ENCODE measurements at places on chromosomes 2 and 18.
A peak's percentile ranks its signal among the peaks of the same experiment; 100 is the strongest.

DNA sequence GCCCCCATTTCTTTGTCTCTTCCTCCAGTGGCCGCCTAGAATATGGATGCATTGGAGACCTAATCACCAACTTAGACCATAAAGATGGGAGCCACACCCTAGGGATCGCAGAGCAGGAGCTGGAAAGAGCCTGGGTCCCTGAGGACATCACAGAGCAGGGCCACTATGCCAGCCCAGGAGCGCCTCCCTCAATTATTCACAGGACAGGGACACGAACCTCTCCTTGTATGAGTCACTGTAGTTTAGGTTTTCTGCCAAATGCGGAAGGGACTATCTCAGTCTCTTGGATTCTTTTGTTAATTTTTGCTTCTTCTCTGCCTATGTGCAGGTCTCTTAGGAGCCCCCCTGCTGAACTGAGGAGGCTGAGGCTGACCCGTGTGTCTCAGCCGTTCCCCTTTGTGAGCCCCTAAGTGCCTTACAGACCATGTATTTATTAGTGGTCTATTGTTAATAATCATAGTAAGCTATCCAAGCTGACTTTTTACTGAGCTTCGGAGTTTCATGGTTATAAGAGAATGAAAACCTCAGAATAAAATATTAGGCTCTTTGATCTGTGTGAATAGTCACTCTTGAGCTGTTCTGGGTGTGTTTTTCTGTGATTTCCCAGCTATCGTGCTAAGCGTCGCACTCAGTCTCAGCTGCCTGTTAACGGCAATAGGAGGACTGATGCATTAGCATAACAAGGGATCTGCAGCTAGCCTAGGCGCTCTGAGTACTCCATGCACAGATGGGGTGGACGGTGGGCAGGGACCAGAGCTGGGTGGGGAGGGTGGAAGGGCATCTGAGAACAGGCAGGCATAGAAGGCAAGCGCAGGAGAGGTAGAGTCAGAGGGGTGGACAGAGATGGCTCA is 12.7 kb upstream of the PTPN4 start:
- no peak for DNase-seq

DNA sequence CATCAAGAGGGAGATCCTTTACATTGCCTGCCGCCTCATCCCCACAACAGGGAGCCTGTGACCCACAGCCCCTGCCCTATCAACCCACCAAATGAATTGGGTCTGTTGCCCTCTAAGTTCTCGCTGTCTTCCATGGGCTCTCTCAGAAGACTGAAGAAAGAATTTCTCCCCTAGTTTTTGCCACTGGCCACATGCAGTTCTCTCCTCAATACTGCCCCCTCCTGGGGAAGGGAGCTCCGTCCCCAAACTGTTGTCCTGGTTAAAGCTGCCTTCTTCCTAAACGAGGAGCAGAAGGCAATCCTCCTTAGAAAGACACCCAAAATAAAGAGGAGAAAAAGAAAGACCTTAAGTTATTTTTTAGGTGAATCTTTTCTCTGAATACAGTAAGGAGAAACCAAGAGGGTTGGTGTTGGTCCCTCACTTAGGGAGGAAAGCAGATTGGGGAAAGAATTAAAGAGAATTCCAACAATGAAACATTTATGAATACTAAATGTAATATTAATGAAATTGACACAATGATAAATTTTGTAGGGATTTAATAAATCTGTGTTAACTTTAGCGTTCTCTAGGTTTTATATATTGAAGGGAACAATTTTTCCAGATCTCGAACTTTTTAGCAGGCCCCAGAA is 31.1 kb upstream of the SATB2 start:
- peak; percentile 39 for DNase-seq

GRCh38 chr2:218002143-218002844 is 501 bp downstream of the TNS1 start:
- DNase-seq = no peak

DNA sequence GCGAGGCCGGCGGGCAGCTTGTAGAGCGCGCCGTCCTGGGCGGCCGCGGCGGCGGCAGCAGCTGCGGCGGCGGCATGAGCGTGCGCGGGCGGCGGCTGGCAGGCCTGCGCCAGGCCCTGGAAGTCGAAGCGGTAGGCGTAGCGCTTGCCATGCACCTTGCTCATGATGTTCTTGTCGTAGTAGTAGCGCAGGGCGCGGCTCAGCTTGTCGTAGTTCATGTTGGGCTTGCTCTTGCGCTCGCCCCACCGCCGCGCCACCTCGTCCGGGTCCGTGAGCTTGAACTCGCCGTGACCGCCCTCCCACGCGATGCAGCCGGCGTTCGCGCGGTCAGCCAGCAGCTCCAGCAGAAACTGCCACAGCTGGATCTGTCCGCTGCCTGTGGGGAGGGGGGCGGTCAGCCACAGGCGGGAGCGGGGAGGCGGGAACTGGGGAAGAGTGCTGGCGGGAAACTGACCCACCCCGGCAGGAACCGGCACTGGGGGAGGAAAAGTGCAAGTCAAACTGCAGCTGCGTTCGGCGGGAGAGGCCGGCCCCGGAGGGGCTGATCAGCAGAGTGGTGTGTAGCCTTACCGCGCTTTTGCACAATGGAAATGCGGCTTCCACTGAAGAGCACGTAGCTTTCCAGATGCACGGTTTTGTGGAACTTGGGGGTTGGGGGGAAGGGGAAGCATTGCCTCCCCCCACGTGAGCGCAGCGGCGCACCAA is 3.0 kb downstream of the FEV start:
- no peak for DNase-seq

DNA sequence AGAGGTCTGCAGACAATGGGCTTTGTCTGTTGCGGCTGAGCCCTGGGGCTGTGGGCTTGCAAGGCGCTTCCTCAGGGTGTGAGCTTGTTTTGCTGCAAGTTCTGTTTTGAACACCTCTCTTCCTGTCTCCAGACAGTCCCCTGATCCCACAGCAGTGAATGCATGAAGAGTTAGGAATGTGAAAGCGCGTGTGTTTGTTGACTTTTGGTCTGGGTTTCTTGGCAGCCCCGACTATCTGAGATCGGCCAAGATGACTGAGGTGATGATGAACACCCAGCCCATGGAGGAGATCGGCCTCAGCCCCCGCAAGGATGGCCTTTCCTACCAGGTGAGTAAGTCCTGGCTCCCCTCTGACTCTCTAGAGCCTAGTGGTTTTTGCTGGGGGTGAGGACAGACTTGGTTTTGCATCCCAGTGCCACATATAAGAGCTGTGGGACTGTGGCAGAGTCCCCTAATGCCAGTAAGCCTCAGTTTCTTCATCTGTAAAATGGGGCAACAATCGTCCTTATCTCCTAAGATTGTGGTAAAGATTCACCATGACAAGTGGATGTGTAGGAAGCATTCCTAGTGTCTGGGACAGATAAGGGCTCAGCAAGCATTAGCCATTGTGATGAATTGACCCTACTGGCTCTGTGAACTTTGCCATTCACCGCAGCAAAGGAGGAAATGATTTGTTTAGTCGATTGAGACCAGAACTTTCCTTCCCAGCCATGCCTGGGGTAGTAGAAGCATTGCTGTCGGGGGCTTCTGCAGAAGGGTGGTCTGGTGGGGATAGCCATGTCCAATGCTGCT is 3.0 kb downstream of the LBH start:
- DNase-seq = no peak

GRCh38 chr2:206520450-206520849 is 77.1 kb downstream of the ADAM23 start:
- DNase-seq = no peak

DNA sequence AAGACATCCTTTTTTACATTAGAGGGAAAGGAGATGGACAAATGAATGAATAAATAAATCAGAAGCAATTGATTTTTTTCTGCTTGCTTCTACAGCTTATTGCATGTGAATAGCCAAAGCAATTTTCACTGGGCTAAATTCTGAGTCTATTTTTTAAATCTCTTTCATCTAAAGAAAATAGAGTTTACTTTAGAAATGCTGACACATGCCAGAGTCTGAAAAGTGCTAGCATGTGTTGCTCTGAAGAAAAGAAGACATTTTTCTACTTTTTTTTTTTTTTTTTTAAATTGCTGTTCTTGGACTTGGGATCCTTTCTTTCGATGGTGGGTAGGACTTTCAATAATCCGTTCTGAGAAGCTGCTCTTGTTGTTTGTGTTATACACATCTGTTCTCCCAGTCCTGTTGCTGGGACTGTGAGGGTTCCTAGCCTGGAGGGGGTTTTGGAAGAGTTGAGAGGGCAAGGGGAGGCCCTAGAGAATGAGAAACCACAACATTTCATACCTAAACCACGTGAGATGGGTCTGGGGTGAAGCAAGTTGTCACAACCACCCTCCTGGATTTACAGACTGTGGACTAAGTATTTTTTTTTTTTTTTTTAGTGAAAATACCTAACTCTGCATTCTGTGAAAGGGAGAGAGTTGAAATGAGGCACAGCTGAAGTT is 193.5 kb downstream of the PRKCE start:
- DNase-seq = no peak

- DNase-seq = no peak
These were observed 326.3 kb downstream of the TSN start for GRCh38 chr2:122081751-122082150.

GRCh38 chr18:48295586-48296311 is 113.4 kb downstream of the ZBTB7C start:
- DNase-seq = no peak

- DNase-seq = no peak
These were observed 147.6 kb upstream of the CAB39 start for GRCh38 chr2:230564805-230565779.

- no peak for DNase-seq
These were observed 13.2 kb upstream of the HES6 start for GRCh38 chr2:238252766-238253630.

DNA sequence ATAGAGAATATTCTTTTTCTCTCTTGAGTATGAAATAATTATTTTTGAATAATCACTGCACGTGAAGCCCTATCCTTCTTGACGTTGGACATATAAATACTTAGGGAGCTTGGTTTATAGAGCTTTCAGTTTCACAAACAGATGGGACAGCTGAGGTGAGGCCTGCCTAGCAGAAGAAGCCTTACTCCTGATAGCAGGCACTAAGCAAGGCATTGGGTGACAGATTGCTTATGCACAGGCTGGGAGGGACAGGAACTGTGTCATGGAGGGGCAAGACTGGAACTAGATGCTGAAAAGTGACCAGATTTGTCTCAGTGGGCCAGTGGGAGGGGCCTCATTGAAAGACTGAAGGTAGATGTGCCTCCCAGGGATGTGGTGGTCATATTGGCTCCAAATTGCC is 220.8 kb downstream of the NEDD4L start:
- DNase-seq = no peak

DNA sequence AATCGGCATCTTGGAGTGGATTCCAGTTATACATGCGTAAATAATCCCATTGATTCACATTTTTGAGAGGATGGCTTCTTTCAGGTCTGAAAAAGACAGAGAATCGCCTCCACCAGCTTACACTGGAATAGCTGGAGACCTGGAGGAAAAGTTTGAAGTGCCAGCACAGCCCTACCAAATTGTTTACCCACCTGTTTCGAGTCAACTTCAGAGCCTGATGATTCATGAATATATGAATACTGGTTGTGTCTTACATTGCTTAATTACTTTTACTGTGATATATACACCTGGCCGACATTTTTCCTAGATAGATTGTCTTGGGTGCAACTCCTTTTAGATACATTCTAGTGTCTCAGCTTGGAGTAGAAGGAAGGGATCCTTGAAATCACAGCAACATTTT is 335 bp upstream of the NCKAP5 start:
- DNase-seq = no peak

GRCh38 chr2:158025255-158025996 is 76.2 kb upstream of the UPP2 start:
- DNase-seq = no peak

DNA sequence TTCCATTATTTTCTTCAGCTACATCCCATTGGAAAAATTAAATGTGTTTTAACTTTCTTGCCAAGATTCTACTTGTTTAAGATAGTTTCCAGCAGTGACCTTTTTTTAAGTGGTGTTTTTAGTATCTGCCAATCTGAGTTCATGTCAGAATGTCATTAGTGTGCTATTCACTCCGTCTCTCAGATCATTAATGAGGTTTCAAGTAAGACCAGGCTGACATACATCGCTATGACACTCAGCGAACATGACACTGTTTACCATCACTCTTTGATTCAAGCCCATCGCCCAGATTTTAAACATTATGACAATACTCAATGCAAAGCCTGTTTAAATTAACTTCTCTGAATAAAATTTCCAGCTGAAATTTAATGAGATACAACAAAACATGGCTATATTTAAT is 272.0 kb upstream of the KYNU start:
- DNase-seq = no peak

DNA sequence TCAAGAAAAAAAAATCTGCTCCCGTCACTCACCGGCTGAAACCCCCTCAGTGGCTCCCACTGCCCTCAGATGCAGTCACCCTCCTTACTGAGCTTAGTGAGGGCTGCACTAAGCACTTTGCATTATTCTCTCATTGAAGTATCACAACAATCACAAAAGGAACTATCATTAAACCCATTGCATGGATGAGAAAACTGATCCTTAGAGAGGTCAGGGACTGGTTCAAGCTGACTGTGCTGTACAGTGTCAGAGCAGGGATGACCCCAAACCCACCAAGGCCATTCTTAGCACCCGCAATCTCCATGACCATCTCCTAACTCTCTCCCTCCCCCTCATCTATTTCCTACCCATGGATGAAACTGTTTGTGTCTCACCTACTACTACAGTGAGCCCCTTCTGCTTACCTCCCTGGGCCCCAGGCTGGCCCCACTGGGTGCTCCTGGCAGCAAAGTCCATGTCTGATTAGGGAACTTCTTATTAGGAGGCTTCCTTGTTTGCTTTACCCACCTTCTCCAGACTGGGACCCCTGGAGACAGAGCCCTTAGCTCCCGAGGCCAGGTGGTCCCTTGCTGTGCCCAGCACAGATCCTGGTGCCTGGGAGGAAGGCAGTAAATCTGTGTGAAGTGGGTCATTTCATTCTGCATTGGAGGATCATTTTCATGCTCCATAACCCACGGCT is 139.3 kb upstream of the ID2 start:
- DNase-seq = no peak

GRCh38 chr2:60945341-60945740 is 64.0 kb downstream of the REL start:
- DNase-seq = no peak

DNA sequence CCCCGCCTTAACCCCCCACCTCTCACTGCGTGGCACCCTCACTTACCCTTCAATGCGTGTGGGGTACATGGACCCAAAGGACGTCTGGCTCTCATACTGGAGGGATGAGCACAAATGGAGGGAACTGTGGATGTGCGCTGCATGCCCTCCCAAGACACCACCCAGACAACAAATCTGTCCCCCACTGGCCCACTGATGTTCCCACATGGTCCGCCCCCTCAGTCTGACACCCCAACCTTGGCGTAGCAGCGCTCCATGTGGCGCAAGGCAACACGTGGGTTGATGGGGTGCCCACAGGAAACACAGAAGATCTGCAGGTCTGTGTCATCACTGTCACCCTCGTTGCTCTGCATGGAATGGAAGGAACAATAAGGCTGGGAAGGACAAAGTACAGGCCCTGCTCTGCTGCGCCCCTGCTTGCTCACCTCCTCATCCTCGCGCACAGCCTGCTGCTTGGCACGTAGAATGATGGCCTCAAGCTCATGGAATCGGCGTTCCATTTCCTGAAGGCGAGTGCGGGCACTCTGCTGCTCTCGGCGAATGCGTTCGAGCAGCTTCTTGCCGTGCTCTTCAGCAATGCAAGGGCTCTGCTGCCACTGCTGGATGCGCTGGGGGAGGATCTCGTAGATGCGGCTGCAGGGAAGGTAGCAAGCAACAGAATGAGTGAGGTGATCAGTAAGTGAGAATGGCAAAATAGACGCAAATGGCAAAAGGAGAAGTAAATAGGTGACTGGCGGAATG is 2.3 kb upstream of the MBD1 start:
- no peak for DNase-seq

- DNase-seq = no peak
These were observed 93.3 kb downstream of the ALPK2 start for GRCh38 chr18:58535340-58536201.
